A549 treated with dexamethasone at 1 μM for 4 hours (cell line): ENCODE measurements at places on chromosomes 7 and 10. TPM values are rescaled to one million over a fixed set of nuclear protein-coding genes. Genes with fewer than 3 reads are reported as not detected.

The SPACDR gene
- total RNA-seq = 0.47 to 1.1 TPM (median 0.89 TPM) in 5 replicates

The GIMAP1 gene
- total RNA-seq = not detected in 5 replicates

The HECW1 gene
- 15.9 to 20.5 TPM (median 19.2 TPM) in 5 replicates for total RNA-seq

The ZNF722 gene
- not detected in 5 replicates for total RNA-seq

The DKK1 gene
- 360 to 484 TPM (median 396 TPM) in 5 replicates for total RNA-seq

The H2BK1 gene
- total RNA-seq = not detected in 5 replicates

The COA1 gene
- total RNA-seq = 84.7 to 92.8 TPM (median 87.8 TPM) in 5 replicates

The TSPAN33 gene
- 4.6 to 6.9 TPM (median 6.2 TPM) in 5 replicates for total RNA-seq

The GJD4 gene
- total RNA-seq = 0.05 to 0.06 TPM in 2 of 5 replicates, not detected in the others

The LLCFC1 gene
- not detected in 5 replicates for total RNA-seq

The HOXA11 gene
- 0.36 to 0.63 TPM (median 0.56 TPM) in 5 replicates for total RNA-seq

The PDCD4 gene
- 31.3 to 41.5 TPM (median 34.2 TPM) in 5 replicates for total RNA-seq

The GPER1 gene
- total RNA-seq = 1.0 to 1.9 TPM (median 1.5 TPM) in 5 replicates

The TAS2R5 gene
- total RNA-seq = 0.26 to 0.50 TPM (median 0.43 TPM) in 5 replicates

The PDLIM1 gene
- 275 to 334 TPM (median 322 TPM) in 5 replicates for total RNA-seq

The ZPBP gene
- total RNA-seq = not detected in 5 replicates

The TBX20 gene
- 1.4 to 3.6 TPM (median 3.1 TPM) in 5 replicates for total RNA-seq

The ASB10 gene
- not detected in 5 replicates for total RNA-seq

The ST8SIA6 gene
- 0.03 to 0.19 TPM (median 0.08 TPM) in 4 of 5 replicates, not detected in the other for total RNA-seq

The ANKRD2 gene
- total RNA-seq = 4.6 to 8.7 TPM (median 7.4 TPM) in 5 replicates
